ENCODE measurements at places on chromosomes 6 and 20.

GRCh38 chr6:7805078-7805849 is 79.4 kb downstream of the BMP6 start:
- DNase-seq = no peak

GRCh38 chr6:33211666-33212422 is 3.5 kb downstream of the RING1 start:
- DNase-seq = no peak

DNA sequence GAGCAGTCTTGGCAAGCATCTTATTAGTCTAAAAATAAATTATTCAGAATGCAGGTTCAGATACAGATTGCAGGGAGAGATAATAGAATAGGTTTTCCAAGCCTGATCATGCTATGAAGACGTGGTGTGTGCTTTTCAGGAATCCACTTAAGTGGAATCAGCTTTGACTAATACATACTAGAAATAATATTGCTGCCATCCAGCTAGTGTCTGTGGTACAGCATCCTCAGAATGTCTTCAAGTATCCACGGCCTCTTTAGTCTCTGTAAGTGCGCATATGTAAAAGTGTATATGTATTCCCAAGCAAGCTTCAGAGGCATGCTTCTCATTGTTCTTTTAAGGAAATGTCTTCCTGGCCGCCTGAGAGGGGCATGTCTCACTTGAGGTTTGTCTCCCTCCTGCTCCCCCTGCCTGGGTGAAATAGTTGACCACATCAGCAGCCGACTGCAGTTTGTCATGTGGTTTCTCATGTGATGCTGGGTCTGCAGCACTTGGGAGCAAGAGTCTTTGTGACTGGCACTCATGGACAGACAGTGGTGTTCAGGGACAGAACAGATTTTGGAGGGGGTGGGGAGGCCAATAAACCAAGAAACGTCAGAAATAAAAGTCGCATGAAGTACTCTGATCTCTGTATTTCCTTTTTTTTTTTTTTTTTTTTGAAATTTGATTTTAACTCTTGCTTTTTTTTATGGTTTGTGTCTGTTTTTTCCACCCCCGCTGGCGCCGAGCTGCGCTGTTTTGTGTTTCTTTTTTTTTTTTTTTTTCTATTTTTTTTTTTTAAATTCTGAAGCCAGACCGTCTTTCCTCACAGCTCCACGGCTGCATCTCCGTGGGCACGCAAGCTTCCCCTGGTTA is 150.8 kb downstream of the PRL start:
- DNase-seq = no peak

DNA sequence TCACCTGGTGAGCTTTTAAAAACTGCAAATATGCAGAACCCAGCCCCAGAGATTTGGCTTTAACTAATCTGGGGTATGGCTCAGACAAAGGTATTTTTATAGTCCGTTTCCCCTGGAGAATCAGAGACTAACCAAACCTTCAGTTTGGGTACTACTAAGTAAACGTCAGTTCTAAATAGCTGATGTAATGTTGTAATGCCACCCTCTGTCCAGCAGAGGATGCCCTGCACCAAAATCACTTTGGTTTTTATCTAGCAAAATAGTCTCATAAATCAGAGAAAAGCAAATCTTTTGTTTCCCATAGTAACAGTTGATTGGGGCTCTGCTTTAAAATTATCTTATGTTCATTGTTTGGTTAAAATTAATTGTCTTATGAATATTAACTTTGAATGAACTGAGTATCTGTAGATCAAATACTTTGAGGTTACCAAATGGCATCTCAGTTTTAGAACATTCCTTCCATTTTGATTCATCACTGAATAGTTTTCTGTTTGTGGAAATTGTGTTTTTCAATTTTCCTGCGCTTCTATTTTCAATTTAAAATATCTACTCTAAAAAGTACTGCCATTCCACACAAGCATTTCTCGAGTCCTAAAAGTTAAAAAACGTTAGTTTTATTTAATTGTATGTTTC is 278.3 kb upstream of the PLCB4 start:
- no peak for DNase-seq

DNA sequence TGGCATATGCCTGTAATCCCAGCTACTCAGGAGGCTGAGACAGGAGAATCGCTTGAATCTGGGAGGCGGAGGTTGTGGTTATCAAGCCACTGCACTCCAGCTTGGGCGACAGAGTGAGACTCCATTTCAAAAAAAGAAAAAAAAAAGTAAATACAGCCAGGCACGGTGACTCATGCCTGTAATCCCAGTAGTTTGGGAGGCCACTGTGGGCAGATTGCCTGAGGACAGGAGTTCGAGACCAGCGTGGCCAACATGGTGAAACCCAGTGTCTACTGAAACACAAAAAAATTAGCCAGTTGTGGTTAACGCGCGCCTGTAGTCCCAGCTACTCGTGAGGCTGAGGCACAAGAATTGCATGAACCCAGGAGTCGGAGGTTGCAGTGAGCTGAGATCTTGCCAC is 1.5 kb upstream of the NINL start:
- DNase-seq = no peak

GRCh38 chr6:36947570-36948351 is 6.8 kb upstream of the PI16 start:
- DNase-seq = no peak

Measured in H54 (cell line).